ENCODE measurements at places on chromosomes 2 and 18.
A peak's percentile ranks its signal among the peaks of the same experiment; 100 is the strongest.

DNA sequence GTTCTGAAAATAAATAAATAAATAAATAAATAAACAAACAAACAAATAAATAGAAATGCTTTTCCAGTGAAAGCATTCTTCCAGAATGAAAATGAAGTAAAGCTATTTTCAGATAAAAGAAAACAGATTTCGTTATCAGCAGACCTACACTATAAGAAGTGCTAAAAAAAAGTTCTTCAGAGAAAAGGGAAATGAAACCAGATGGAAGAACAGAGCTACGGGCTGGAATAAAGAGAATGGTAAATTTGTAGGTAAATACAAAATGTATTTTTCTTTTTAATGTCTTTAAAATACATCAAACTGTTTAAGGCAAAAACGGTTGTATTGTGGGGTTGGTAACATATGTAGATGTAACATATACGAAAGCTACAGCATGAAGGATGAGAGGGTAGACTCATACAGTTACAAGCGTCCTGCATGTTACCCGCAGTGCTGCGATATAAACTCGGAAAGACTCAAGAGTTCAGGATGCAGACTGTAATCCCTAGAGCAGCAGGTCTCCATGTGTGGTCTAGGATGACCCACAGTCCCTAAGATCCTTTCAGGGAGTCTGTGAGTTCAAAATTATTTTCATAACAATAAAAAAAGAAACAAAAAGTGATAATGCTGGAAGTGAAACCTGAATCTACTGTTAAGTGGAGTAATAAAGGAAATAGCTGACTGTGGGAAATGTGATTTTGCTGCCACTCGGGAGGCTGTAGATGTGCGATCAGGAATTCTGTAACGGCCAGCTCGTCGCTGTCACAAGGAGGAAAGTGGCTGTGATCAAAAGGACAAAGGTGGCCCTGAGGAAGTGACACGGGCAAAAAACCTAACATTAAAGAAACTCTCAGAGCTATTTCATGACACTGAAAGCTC is 5.3 kb upstream of the RAB12 start:
- no peak for DNase-seq

DNA sequence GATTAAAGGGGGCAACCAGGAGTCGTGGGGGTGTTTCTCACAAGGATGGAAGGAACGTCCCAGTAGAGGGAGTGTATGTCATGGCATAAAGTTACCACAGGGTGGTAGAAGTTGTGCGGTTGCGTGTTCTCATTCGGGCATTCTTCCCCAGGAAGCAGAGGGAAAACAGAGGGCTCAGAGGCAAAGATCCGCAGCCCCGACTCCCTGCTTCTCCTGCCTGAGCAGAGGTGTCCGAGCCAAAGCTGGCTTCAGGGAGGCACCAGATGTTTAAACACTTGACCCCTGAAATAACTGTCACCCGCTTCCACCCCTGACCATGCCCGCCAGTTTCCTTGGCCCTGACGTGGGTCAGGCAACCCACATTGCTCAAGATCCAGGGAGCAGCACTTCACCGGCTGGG is 83.7 kb downstream of the EN1 start:
- DNase-seq, result no peak

GRCh38 chr2:158619496-158619895 is 162.7 kb downstream of the PKP4 start:
- DNase-seq, result no peak

- no peak for DNase-seq
Measured at GRCh38 chr2:59378127-59378526, 1137.0 kb upstream of the FANCL start.

DNA sequence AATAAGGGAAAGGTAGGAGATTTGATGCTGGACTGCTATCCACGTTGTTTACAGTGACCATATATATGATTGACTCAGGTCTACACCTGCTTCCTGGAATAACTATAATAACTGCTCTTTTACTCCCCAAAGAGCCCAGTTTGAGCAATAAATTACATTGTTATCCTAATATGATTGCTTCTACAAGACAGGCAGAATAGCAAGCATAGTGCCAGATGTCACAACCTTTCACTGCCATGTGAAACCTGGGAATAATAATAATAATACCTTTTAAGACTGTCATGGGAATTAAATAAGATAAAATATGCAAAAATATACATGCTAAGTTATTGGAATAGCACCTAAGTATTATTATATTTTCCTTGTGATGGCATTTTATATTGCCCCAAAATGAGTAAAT is 298.7 kb downstream of the GALNT13 start:
- DNase-seq, result no peak

GRCh38 chr2:193114827-193115226 is 920.1 kb upstream of the TMEFF2 start:
- DNase-seq, result no peak

DNA sequence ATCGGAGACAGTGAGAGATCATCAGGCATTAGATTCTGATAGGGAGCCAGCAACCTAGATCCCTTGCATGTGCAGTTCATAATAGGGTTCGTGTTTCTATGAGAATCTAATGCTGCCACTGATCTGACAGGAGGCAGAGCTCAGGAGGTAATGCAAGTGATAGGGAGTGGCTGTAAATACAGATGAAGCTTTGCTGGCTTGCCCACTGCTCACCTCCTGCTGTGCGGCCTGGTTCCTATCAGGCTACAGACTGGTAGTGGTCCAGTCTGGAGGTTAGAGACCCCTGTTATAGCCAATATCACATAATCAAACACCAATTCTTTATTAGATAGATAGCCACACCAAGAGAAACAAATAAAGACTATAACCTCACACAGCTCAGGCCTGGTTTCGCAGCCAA is 51.0 kb upstream of the NBEAL1 start:
- DNase-seq, result no peak

- no peak for DNase-seq
Measured at GRCh38 chr2:224110811-224111210, 71.7 kb upstream of the SERPINE2 start.

- no peak for DNase-seq
Measured at GRCh38 chr2:47657886-47658489, 125.0 kb upstream of the MSH6 start.

DNA sequence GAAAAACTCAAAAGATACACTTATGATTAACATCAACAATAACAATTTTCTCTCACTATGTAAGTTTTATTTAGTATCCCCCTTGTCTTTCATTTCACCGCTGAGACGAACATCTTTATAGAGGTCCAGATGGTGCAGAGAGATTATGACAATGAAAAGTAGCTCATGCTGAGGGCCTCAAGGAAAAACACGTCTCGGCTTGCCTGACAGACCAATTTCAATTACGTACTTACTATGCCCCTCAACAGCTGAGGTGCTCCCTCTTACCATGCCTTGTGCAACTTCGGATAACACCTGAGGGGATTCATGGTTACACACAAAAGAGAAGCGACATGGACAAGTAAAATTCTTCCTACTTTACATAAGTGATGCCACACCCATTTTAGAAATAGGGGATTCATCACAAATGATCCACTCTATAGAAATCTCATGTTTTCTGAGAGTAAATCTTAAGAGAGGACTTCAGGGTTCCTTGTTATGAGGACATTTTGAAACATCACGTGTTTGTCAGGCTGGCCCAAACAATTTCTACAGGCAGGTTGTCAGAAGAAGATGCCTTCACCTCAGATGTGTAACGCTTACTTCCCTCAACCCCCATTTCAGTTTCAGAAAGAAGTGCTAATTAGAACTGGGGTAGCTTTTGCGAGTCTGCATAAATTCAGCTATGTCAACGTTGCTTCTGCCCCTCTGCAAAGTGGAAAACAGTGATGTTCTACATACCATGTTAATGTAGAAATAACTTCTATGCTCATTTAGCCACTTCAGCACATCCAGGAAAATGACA is 191.4 kb downstream of the NRXN1 start:
- DNase-seq, result no peak

DNA sequence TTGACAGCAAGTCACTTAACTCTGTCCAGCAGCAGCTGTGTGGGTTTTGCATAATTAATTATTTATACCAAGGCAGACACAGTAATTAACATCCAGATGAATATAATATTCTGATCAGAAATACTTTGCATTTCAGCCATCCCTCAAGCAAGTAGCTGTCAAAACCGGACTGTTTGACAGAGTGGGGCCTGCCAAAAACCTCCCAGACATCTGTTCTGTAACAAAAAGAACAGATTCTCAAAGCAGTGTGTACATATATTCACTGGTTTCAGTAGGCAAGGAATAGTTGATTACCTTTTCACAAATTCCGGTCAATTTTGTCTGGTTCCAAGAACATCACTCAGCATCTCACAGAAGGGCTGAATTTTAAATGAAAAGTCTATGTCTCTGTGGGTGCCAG is 291.6 kb downstream of the CMPK2 start:
- DNase-seq, result no peak

DNA sequence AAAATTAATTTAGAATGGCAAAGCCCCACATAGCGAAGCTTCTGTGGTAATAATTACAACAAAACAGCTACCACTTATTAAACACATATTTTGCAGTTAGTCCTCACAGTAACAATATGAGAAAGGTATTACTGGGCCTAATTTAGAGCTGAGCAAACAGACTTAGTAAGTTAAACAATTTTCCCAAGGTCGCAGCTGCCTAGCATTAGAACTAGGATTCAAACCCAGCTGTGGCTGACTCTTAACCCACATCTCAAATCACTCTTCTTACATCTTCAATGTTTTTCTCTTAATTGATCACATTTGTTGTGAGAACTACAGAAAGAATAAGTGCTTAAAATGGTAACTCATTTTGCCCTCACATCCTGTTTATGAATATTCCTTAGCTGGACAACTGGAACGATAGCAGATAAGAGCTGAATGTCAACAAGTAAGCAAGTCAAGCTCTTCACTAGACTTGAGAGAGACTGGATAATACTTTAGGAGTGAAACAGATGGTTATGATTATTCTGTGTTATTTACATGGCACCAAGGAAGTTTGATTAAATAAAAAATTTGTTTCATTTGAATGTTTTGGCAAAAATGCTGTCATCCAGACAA is 59.4 kb upstream of the TMEM17 start:
- no peak for DNase-seq

DNA sequence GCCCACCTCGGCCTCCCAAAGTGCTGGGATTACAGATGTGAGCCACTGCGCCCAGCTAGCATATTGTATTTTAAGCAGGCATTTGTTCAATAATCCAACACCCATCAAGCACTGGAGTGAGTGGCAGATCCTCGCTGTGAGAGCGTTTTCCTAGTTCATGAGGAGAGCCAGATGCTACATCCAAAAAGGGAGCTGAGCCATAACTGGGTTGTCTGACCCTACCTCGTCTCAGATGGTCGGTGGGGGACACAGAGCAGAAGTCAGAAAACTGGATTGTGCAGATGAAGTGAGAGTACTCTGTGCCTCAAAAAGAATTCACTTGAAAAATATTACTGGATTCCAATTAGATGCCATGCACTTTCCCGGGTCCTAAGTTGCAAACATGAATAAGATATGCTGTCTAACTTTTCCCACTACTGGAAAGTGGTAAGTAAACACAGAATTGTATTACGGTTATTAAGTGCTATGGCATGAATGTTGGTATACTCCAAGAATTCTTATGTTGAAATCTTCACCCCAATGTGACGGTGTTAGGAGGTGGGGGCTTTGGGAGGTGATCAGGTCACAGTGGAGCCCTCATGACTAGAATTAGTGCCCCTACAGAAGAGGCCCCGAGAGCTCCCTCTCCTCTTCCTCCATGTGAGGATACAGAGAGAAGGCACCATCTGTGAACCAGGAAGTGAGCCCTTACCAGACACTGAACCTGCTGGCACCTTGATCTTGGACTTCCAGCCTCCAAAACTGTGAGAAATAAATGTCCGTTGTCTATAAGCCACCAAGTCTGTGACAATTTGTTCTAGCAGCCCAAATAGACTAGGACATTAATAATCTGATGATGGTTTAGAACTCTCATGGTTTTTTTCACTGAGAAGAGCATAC is 21.5 kb downstream of the SOWAHC start:
- DNase-seq, result no peak

- DNase-seq, result no peak
Measured at GRCh38 chr18:62938006-62938405, 222.7 kb downstream of the PHLPP1 start.

GRCh38 chr2:73999881-74000597 is 15.3 kb downstream of the TET3 start:
- DNase-seq, result no peak

DNA sequence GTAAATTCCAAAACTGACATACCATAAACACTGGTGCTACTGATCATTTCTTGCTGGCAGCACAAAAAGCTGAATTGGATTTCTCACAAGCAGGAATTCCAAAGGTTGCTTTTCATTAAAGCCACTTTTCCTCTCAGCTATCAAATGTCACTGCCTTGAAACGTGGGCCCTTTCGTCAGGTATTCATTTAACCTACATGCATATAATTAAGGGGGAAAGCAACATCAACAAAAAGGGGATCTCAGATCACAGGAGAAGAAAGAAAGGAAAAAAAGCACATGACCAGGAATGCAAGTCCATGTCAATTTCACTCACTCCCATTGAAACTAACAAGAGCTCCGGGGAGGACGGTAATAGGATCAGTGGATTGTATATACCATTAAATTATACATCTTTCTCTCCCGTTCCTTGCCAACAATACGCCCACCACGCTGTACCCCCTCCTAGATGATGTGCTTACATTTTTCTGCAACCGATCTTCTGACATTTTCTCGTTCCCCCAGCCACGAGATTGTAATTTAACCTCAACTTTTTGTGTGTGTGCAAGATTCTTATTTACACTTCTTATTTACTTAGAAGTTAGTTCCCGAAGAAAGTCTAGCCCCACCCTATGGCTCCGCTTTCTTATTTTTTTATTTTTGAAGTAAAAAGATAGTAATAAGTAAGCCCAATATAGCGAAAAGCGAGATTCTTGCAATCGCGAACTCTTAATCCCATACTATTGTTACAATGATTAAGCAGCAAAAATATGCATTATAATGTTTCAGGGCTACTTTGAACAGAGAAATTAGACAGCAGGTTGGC is 725 bp downstream of the FIGN start:
- no peak for DNase-seq

DNA sequence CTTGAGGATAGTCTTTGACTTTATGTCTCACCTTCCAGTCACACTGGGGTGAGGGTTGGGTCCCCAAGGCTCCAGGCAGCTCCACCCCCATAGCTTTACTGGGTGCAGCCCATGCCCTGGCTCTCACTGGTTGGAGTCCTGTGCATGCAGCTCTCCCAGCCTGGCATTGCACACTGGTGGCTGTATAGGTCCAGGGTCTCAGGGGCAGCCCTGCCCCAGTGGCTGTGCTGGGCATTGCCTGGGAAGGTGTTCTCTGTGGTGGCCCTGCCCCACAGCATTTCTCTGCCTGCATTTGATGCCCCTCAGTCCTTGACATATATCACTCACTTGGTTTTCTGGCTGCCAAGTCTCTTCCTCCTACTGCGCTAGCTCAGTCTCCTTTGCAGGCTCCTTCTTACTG is 21.2 kb downstream of the MPHOSPH10 start:
- DNase-seq, result no peak

- peak; percentile 64 for DNase-seq
Measured at GRCh38 chr18:48030616-48031480, 100.4 kb upstream of the SMAD2 start.

DNA sequence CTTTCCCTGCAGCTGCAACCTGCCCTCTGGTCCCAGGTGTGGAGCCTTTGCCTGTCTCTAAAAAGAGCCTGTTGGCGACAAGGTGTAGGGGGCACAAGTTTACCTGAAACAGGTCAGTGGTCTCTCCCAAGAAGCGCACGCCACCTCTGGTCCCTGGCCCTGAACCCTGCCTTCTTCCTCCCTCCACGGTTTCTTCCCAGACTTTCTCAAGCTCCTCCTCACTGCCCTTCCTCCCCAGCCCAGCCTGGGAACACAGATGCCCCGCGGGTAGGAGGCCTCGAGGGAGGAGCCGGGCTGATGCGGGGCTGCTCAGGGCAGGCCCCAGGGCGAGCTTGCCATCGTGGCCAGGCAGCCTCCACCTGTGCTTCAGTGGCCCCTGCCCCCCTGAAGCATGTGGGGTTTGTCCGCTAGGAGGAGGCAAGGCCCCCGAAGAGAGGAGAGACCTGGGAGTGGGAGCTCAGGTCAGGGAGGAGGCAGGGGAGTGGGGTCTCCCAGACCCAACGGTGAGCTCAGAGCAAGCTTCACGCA is 89.5 kb downstream of the SMAD7 start:
- no peak for DNase-seq
